ENCODE measurements at places on chromosomes 6 and 20.

- no peak for DNase-seq
Measured at GRCh38 chr6:106875782-106876321, 98.7 kb downstream of the CD24 start.

- no peak for DNase-seq
Measured at GRCh38 chr20:48454671-48455490, 372.9 kb downstream of the PREX1 start.

DNA sequence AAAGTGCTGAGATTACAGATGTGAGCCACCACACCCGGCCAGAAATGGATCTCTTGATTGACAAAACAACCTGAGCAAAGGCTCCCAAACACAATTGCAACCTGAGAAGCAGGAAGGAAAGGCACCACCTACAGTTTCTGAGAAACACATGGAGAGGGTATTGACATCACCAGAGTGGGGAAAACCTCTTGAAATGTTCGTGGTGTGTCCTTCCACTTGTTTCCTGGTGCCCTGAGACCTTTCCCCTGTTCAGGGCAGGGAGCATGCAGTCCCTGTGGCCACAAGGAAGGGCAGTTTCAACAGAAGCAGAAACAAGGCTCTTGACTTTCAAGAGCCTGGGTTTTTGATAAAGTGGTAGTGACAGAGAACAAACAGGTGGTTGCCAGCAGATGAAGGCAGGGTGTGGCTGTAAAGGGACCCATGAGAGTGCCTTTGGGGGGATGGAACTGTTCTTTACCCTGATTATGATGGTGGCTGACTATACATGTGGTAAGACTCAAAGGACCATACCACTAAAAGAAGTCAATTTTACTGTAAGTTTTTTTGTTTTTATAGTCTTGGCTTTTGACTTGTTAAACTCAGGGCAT lies 3.2 kb upstream of the BPIFA1 start:
- DNase-seq, result no peak

GRCh38 chr20:57940868-57941522 lies 231.2 kb upstream of the PMEPA1 start:
- DNase-seq, result no peak

- DNase-seq, result no peak
Measured at GRCh38 chr20:22722811-22723210, 138.4 kb upstream of the FOXA2 start.

- no peak for DNase-seq
Measured at GRCh38 chr6:118240878-118241528, 307.1 kb upstream of the PLN start.

- no peak for DNase-seq
Measured at GRCh38 chr6:78909391-78909790, 42.0 kb downstream of the IRAK1BP1 start.

- DNase-seq, result no peak
Measured at GRCh38 chr20:38818113-38819065, 12.9 kb downstream of the PPP1R16B start.
